ENCODE measurements at places on chromosomes 1 and 21.

DNA sequence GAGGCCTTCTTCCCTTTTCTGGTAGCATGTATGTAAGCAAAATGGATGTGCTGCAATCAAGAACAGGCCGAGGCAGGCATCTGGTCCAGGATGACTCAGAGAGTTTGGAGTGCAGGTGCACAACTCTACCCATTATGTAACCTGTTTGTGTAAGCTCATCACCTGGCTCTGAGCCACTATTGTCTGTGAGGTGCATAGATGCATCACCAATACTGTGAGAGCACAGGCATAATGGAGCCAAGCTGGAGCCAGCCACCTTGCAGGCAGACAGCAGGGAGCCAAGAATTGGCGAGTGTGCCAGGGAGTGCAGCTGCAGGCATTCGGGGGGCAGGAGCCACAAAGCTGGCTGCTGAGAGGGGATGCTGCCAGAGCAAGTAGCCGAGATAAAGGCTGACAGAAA lies 549.9 kb upstream of the RGS18 start:
- no peak for DNase-seq

DNA sequence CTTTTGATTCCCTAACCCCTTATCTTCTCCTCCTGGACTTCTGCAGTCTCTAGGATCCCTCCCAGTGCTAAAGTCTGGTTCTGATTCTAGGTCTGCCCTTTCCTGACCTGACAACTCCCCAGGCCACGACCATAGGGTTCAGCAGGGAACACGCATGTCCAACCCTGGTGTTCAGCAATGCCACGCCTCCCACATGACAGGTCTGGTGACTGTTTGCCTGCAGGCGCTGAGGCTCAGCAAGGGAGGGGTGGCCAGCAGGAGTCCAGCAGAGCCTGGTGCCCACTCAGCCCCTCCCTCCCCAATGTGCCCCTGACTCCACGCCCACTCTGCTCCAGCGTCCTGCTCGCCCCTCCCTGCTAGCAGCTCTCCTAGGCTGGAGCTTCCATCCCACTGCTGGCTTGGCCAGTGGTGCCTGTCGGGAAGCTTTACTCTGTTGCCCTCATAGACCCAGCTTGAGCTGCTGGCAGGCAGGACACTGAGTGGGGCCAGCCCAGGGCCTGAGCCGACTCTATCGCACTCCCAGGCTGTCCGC lies 17.3 kb downstream of the SLC9A1 start:
- DNase-seq = no peak

- DNase-seq = no peak
Measured at GRCh38 chr1:1398677-1399186, 403 bp downstream of the CCNL2 start.

GRCh38 chr1:84253036-84253435 lies 48.5 kb upstream of the SAMD13 start:
- no peak for DNase-seq

- DNase-seq = no peak
Measured at GRCh38 chr1:98783821-98784220, 122.3 kb downstream of the SNX7 start.

GRCh38 chr1:53462769-53463501 lies 3.7 kb downstream of the DMRTB1 start:
- no peak for DNase-seq

GRCh38 chr1:47675047-47675675 lies 237.3 kb downstream of the FOXD2 start:
- DNase-seq = no peak

DNA sequence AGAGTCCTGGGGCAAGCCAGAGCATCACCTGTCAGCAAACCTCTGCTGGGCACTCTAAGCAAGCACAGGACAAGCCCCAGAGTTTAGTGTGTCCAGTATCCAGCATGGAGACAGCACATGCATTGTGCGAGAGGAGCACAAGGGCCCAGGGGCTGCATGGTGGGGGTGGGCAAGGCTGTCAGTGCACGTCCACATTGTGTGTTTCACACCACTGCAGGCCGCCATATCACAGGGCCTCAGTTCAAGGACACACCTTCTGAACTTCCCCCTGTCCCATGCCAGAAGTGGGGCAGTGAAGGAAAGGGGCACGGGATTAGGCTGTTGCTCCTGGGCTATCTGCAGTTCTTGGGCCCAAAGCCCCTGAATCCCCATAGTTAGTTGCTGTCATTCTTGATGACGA lies 782 bp upstream of the TSTD1 start:
- DNase-seq = no peak

GRCh38 chr1:242477944-242478343 lies 46.6 kb downstream of the PLD5 start:
- no peak for DNase-seq

- no peak for DNase-seq
Measured at GRCh38 chr1:179871940-179872339, 5.7 kb downstream of the TOR1AIP2 start.

GRCh38 chr21:17828223-17828622 lies 9.1 kb upstream of the C21orf91 start:
- DNase-seq = no peak

DNA sequence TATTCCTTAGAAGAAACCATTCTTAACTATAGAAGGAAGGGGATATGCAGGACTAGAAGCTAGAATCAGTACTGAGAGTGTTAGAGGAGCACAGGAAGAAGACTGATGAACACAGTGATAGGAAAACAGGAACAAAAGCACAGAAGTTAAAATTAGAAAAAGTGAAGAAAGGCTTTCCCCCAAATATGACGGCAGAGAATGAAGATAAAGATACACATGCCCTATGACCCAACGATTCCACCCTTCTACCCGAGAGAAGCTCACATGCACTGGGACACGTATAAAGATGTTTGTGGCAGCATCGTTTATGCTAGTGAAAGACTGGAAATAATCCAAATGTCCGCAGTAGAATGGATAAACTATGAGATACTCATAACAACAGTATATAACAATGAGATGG lies 74.2 kb downstream of the DTL start:
- DNase-seq = no peak

DNA sequence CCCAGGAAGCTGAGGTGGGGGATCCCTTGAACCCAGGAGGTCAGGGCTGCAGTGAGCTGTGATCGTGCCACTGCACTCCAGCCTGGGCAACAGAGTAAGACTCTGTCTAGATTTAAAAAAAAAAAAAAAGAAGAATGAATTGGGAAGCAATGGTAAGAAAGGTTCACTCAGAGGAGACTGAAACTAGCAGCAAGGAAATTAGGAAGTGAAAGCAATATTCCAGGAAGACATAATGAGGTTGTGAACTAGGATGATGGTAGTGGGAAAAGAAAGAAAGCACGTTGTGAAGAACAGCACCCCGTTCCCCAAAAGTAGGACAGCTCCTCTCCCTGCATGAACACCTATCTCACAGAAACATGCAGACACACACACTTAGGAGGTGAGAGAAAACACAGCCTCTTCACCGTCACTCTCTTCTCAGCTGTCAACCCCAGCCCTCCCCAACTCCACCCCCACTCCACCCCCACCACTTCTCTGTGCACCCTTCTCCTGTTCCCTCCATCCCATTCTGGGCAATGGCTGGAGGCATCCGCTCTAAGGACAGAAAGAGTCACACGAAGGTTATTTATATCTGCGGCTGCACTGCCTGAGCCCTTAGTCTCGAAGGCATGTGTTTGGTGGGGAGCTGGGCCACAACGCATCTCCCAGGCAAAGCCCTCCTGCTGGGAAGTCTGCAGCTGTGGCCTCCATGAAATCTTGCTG lies 101.8 kb upstream of the LPGAT1 start:
- no peak for DNase-seq

DNA sequence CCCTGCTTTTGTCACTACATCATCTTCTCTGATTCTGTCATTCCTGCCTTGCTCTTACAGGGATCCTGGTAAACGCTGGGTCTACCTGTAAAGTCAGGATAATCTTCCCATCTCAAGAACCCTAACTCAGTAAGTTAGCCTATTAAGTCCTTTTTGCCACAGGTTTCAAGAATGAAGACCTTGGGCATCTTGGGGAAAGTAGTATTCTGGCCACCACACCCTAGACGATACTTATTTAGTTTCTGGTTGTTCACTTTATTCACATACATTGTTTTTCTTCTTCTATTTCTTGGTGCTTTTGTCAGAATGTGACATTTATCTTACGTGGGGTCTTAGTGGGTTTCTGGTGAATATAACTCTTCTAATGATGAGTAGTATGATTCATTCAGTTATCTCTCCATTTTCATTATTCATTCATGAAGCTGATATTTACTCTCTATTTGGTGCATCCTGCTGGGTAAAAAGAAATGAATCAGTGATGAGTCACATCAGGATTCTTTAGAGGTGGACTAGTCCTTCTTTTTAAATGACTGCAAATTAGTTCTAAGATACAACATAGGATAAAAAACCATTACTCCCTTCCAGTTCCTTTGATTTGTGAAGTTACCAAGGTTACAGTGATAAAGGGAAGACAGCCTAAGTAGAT lies 514.4 kb upstream of the B3GALT2 start:
- no peak for DNase-seq

DNA sequence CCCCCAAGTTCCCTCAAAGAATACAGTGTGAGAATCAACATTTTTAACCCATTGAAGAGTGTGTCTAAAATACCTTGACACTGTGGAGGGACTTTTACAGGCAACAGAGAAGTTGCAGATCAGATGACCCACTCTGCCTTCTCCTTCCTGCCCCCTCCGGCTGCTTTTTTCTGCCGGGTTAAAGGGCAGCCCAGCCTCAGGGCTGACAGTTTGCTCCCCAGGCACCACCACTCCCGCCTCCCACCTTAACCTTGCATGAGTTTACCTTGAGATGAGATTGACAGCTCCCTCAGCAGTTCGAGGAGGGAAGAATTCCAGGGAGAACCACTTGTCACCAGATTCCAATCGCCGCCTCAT lies 3.2 kb downstream of the MTHFR start:
- no peak for DNase-seq

- DNase-seq = no peak
Measured at GRCh38 chr1:14910984-14911721, 242.4 kb upstream of the TMEM51 start.

GRCh38 chr1:1982379-1983232 lies 21.0 kb downstream of the CFAP74 start:
- DNase-seq = no peak

- no peak for DNase-seq
Measured at GRCh38 chr1:242745079-242745478, 220.6 kb upstream of the PLD5 start.

- DNase-seq = no peak
Measured at GRCh38 chr1:170857955-170858354, 77.4 kb upstream of the MROH9 start.

DNA sequence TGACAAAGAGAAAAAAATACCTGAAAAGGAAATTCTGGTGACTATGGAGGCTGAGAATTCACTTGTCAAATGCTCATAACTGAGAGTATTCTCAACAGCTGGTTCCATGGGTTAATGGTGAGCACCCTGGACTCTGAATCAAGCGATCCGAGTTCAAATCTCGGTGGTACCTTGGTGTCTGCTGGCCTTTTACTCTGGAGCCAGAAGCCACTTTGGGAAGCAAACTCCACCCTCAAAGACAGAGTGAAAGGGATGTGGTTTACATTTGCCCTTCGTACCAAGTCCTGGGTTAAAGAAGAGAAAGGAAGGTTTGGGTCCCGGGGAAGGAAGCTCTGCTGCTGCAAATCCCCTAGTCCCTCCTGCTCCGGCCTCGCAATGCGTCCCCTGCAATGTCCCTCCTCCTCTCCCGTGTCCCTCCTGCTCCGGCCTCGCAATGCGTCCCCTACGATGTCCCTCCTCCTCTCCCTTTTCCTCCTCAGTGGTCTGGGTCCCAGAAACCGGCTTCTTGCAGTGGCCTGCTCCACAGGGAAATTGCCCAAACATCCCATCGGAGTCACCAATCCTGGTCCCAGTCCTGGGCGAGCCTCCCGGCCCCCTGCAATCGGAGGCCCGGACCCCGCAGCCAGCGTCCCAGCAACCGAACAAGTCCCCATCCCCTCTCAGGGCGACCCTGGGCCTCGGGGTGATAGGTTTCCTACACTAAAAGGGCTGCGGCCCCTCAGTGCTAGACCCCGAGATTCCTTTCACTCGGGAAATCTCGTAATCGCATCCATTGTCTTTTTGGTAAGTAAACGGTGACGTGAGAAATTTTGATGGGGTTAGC lies 129.4 kb downstream of the PPIAL4G start:
- no peak for DNase-seq

- DNase-seq = no peak
Measured at GRCh38 chr1:4699376-4700301, 45.2 kb downstream of the AJAP1 start.

- DNase-seq = no peak
Measured at GRCh38 chr1:11187000-11187399, 2.2 kb upstream of the ANGPTL7 start.

GRCh38 chr1:225453797-225454648 lies 26.2 kb upstream of the LBR start:
- DNase-seq = no peak

DNA sequence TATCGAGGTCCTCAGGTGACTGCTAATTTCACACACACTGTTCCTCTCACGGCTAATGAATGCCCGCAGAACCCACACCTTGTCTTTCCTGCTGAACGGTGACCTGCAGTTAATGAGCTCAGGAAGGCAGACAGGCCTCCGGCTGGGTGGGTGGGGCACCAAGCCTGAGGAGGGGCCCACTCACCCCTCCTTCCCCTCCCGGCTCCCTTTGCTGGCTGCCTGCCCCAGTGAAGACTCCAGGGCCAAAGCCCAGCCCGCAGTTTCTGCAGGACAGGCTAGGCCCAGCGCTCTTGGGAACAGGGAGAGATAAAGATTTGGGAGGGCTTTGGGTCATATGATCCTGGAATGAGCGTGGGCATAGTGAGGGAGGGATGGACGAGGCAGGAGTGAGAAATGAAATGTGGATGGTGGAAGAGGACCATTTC lies 26.4 kb downstream of the FOXO6 start:
- DNase-seq = no peak

DNA sequence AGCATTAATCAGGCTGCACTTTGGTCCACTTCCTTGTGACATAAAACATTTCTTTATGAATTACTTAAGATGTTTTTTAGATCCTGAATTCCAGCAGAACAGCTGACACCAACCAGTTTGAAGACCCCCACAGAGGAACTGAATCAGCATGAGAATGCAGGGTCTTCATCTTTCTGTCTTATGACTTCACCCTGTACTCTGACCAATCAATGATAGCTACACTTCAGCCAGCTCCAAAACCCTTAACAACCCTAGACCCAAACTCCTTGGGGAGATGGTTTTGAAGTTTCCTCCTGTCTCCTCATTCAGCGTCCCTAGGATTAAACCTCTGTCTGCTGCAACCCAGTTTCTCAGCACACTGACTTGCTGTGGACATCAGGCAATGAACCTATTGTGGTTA lies 175.0 kb downstream of the CTH start:
- no peak for DNase-seq

- no peak for DNase-seq
Measured at GRCh38 chr1:245292553-245292952, 137.8 kb downstream of the KIF26B start.

DNA sequence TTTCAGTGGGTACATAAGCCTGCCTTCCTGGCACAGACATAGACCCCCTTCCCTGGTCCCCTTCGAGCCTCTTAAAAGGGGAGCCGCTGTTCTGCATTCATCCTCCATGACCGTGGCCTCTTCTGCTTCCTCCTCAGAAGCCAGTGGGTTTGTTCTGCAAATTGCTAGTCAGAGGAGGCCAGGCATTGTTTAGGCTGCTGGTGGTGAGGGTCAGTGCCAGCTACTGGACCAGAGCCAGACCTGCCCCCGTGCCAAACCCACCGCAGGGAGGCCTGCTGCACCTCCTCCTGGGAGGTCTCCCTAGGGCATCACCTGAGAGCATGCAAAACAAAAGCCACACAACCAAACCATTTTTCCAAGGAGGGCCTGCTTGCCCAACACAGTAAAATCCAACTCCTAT lies 178.4 kb downstream of the MIS18A start:
- DNase-seq = no peak

Measured in T-cell (primary cell).